Left lobe of liver (tissue), 2 donors: ENCODE measurements at places on chromosomes 4 and X. TPM values are rescaled to one million over a fixed set of nuclear protein-coding genes. Genes with fewer than 3 reads are reported as not detected.
A peak's percentile ranks its signal among the peaks of the same experiment; 100 is the strongest.

GRCh38 chrX:57251965-57252364, 34.5 kb upstream of the FAAH2 start:
- no peak for DNase-seq

DNA sequence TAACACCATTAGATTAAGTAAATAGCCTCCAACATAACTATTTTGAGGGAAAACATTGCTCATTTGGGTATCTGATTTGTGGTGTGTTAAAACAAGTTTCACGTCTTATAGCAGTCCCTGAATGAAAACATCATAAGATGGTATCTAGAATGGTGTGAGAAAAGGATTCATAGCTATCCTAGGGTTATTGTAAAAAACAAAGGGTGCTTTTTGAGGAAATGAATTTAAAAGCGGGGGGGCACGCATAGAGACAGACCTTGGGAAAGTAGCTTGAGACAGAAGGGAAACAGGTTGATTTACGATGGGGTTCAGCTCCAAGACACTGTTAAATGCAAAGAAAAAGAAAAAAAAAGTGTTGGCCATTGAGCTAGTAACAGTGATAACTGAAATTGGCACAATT, 768 bp upstream of the CXCL10 start:
- no peak for DNase-seq

GRCh38 chrX:76971393-76972376, 475.5 kb upstream of the FGF16 start:
- no peak for DNase-seq

DNA sequence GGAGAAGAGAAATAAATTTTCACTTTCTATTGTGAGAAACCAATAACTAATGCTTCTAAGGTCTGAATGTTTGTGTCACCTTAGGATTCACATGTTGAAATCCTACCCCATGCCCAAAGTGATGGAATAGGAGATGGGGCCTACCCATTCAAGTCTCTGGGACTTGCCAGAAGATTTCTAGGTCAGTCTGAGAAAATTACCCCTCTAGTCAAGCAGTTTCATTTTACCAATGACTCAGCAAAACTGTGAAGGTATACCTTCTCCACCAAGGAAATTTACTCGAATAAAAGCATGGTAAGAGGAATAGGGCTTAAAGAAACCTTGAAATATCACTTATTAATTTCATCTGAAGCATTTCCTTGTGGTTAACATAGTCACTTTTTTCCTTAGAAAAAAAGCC, 23.5 kb upstream of the PAPSS1 start:
- DNase-seq = no peak

DNA sequence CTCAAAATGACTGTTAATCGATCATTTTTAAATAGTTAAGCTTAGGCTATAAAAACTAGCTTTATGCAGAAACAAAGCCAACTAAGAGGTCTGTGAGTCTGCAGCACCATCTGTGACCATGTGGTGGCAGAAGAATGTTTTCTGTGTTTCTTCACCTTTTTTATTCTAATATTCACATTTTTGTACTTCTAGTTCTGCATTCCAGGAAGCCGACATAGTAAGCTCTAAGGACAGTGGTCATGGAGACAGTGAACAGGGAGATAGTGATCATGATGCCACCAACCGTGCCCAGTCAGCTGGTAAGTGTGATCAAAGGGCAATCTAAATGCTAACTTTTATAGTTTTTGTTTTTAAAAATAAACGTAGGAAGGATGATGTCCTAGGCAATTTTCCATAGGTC, 5.6 kb downstream of the PCDH10 start:
- DNase-seq = no peak

GRCh38 chrX:3290561-3290960, 55.9 kb downstream of the MXRA5 start:
- no peak for DNase-seq

- no peak for DNase-seq
These were observed 3.8 kb downstream of the HSD17B11 start for GRCh38 chr4:87387237-87387636.

- DNase-seq = no peak
These were observed 58.8 kb upstream of the TRPC3 start for GRCh38 chr4:122010610-122011009.

DNA sequence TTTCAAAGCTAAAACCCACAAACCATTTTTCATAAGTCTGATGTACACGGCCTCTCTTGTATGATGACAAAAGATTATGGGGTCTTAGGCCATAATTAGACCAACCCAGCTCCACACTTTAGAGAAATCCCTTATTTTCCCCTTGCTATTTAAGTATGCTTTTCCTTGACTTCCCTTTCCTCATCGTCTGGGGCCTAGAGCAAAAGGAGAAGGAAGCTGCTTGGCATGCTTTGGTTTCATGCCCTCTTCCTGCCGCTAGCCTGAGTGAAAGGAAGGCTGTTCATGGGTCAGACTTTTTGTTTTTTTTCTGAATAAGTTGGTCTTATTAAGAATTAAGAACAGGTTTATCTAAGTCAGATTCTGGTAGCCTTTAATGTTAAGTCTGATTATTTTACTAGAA, 10.6 kb upstream of the RASGEF1B start:
- DNase-seq = no peak

DNA sequence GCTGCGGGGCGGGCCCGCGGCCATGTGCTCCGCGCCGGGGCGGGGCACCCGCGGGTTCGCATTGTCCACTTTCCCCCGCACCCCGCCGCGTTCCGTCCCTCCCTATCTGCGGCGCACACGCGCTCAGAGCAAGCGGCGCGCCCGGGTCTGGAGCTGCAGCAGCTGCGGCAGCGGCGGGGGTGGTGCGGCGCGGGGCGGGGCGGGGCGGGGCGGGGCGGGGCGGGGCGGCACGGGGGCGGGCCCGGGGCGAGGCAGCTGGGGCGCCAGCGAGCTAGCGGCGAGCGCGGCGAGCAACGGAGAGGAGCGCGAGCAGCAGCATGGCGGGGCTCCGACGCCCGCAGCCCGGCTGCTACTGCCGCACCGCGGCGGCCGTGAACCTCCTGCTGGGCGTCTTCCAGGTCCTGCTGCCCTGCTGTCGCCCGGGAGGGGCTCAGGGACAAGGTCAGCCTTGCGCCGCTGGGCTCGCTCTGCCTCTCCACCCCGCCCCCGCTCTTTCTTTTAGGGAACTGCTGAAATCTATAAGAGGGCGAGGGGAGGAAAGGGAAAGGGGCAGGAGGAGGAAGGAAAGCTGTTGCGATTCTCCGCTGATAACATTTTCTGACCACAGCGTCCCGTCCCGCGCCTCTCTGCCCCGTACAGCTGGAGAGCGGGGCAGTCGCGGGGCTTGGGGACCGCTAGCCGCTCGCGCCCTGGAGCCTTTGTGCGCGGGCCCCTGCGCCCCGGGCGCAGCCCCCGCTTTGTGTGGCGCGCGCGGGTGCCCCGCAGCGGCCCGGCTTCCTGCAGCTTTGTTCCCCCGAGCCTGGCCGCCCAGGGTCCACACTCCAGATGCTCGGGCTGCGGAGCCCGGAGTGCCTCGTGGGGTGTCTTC, at the start of gene TMEM131L:
Gene TMEM131L, plus strand, starts transcription at position 280 of the 868 bp plus-strand sequence. Its CDS starts 38 bp downstream, at position 318.
- peak; percentile 91 for DNase-seq

GRCh38 chr4:83870328-83870950, 334.5 kb downstream of the GPAT3 start:
- DNase-seq = no peak

GRCh38 chr4:113760795-113761619, 531 bp downstream of the CAMK2D start:
- peak; percentile 91 for DNase-seq

DNA sequence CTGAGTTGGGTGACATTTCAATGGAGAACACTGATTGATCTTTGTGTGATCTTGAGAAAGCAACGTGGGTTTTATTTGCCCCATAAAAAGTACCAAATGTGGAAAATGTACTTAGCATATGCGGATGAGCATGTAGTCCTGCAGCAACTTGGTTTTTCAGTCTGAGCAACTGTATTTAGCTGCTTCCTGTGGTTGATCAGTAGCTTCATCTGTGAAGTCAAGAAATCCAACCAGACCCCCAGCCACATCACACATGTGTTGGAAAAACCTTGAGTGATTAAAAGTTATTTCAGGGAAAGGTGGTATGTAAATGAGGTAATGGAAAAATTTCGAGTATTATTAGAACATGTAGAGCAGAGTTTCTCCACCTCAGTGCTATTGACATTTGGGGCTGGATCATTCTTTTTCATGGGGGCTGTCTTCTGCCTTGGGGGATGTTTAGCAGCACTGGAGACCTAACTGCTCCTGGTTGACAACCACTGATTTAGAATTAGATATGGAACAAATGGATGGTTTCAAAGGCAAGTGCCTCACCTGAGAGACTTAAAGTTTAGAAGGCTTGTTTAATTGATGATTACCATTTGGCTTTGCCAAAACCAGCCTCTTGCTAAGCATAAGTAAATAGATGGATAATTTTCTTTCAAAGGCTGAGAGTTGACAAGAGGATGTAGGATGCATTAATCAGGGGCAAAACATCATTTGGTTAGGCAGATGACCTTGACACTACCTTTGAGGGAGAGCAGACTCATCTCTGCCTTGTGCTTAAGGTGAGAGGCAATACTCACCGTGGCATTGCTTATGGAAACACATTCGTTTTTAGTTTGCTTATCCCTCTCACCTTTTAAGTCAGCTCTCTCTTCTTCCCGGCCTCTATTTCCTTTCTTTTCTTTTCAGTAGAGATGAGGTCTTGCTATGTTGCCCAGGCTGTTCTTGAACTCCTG, 193.0 kb upstream of the RPS6KA3 start:
- DNase-seq = no peak

- DNase-seq = no peak
These were observed 56.7 kb upstream of the ENPP6 start for GRCh38 chr4:184274286-184274951.

DNA sequence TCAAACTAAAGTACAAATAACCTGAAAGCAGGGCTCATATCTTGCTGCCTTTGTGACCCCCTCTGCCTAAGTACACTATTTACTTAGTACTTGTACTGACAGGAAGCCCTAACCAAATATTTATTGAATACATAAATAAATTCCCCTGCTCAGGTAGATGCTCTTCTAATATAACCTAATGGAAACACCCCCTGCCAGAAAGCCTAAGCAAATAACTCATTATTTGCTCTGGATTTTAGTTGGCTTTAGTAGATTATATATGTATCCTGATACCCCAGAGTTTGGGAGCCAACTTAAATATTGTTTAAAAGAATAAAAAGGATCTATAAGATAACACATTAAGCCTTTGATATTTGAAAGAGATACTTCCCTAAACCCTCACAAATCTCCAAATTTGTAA, 318.2 kb downstream of the PPP1R2C start:
- DNase-seq = no peak

DNA sequence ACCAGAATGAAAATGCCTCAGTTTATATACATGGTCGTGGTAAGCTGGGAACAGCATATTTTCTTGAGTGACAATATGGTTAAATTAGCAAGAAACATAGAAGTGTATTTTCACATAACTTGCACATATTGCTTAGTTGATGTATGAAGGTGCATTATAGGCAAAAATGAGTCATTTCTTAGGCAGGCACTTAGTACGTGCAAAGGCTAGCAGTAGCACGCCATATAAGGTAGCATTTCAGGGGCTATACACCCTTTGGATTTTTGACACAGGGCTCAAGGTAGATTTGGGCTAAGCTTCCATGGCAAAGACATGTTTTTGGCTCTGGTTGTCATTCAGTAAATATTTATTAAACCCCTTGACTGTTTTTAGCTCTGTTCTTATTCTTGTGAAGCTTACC, 33.1 kb downstream of the PCDH7 start:
- DNase-seq = no peak

DNA sequence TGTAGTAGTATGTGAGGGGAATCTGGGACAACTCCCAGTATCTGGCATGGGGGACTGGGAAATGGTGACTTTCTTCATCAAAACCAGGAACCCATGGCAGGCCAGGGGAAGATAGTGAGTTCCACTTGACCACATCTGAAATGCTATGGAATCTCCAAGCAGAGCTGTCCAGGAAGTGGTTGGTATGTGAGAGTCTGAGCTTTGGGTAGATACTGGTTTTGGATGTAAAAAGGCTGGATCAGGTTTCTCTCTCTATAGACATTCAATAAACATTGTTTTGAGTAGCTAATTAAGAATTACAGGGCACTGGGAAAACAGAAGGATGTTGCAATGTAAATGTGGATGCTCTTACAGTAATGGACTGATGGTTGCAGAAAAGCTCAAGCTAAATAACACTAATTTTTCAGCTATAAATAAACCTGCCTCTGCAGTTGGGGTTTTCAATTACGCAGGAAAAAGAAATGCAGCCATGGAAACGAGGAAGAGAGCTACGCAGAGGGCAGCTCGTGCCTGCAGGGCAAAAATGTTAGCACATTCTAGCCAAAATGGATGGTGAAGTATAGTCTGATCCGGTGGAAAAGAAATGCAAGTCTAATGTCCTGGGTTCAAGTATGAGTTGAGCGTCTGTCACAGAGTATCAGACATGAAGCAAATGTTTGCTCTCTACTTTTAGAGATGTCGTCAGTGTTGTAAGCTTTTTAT, 13.4 kb upstream of the CHRNA9 start:
- no peak for DNase-seq

DNA sequence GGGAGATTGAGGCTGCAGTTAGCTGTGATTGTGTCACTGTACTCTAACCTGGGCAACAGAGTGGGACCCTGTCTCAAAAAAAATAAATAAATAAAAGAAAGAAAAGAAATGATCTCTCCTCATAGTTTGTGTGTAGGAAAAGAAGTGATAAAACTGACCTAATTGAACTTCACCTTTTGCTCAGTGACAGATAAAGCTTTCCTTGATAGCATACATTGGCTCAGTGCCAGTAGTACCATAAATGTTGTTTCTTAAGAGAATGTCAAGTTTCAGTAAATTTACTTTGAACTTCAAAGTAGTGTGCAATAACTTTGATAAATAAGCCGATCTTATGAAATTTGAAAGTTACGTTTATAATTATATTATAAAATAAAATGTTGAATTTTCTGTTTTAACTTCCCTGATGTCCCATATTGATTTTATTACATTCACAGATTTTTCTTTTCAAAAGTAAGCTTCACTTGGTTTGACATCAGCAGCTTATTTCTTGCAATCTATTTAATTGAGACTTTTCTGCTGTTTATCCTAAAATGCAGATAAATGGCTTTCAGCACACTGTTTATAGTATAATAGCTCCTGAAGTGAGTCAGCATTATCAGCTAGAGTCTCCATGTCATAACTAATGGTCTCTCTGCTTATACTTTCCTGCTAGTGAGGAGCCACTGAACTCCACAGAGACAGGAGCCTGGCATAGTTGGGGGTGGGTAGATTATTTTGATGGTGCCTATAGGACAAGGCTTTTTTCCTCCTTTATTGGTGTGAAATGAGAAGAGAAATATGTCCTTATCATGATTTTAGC, 330.1 kb downstream of the BMPR1B start:
- DNase-seq = no peak

DNA sequence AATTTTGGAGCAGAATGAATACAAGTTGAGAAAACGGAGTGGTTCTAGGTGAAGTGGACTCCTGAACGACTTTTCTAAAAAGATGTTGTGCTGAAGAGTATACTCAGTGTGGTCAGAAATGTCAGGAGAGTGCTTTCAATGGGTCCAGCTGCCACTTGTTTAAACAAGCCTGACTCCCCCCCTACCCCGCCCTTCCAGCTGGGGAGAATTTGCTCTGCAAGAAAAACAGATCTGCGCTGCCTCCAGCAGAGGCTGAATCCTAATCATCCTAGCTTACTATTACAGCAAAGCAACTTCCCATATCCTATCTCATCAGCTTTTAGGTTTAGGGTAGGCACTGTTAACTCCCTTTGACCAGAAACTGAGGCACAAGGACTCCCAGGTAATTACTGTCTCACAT, 1.9 kb downstream of the MAP3K15 start:
- no peak for DNase-seq

- no peak for DNase-seq
These were observed 11.9 kb downstream of the BLOC1S4 start for GRCh38 chr4:6727943-6728250.

The GLRA3 gene
- total RNA-seq = not detected

The SMAD1 gene
- total RNA-seq = 15.3 TPM

The ETDA gene
- total RNA-seq = not detected

The STPG2 gene
- 0.38 TPM for total RNA-seq

The ARSD gene
- 35.4 TPM for total RNA-seq

The TLR6 gene
- 1.5 TPM for total RNA-seq

The NCAPG gene
- total RNA-seq = 0.38 TPM

The SULT1E1 gene
- total RNA-seq = 11.1 TPM
